Activated CD4-positive, alpha-beta T cell treated with anti-CD3 and anti-CD28 coated beads, Interleukin-2, amount 50 U/mL, for 24 hours (primary cell): ENCODE measurements at places on chromosomes 16 and 17.

GRCh38 chr16:29868396-29869009 lies 5.5 kb upstream of the CDIPT start:
- DNase-seq, result no peak

DNA sequence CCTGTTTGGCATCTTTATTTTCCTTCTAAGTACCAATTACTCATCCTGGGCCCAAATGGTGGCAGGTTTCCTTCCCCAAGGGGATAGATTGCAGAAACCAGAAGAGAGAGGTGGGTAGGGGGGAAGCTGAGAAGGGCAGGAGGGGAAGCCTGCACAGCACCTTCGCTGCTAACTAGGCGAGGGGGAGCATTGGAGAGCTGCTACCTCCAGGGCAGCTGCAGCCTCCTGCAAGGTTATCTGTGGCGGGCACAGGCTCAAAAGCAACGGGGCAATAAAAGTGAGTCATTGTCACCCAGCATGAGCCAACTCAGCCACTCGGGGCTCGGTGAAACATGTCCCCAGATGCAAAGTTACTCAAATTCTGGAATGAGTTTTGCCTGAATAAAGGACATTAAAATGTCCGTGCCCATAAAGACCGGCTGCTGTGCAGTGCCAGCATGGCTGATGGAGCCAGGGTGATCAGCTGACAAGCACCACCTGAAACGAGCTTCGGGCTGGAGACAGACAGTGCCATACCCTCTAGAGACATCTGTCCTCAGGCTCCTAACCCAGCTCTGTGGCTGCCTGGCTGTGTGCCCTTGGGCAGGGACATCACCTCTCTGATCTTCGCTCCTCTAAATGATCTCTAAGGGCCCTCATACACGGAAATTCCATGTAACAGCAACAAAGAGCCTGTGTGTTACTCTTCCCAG lies 68.1 kb upstream of the GRIN2A start:
- DNase-seq, result no peak

DNA sequence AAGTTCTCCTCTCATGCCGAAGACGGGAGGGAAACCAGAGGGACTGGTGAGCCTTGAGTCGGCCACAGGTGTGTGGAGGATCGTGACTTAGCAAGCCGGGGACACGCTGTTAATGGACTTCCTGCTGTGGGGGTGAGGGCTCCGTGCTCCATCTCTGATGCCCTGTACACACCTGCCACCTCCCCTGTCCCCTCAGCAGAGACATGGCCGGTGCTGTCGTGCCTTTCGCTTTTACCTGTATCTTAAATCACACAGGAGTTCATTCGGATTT lies 75.9 kb upstream of the ZNF750 start:
- DNase-seq, result no peak

DNA sequence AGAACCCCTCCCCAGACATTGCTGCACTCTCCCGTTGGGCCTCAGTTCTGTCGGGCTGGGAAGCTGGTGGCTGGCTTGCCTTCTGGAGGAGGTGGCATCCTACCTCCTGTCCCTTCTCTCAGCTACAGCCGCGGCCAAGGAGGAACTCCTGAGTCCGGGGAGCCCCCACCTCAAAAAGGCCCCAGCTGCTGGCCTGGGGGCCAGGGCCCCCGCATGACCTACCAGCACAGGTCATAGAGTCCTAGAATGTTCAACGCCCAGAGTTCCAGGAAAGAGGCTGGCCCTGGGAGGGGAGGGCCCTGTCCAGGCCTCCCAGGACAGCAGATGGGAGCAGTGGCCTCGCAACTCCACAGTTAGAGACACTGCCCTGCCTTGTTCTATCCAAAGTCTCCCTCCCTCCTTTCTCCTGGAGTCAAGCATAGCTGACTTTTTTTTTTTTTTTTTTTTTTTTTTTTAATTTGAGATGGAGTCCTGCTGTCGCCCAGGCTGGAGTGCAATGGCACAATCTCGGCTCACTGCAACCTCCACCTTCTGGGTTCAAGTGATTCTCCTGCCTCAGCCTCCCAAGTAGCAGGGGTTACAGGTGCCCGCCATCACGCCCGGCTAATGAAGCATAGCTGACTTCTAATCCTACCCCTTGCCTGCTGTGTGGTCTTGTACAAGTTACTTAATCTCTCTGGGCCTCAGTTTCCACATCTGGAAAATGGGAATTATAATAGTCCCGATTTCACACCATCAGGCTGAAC lies 7.1 kb downstream of the CARHSP1 start:
- DNase-seq, result no peak

DNA sequence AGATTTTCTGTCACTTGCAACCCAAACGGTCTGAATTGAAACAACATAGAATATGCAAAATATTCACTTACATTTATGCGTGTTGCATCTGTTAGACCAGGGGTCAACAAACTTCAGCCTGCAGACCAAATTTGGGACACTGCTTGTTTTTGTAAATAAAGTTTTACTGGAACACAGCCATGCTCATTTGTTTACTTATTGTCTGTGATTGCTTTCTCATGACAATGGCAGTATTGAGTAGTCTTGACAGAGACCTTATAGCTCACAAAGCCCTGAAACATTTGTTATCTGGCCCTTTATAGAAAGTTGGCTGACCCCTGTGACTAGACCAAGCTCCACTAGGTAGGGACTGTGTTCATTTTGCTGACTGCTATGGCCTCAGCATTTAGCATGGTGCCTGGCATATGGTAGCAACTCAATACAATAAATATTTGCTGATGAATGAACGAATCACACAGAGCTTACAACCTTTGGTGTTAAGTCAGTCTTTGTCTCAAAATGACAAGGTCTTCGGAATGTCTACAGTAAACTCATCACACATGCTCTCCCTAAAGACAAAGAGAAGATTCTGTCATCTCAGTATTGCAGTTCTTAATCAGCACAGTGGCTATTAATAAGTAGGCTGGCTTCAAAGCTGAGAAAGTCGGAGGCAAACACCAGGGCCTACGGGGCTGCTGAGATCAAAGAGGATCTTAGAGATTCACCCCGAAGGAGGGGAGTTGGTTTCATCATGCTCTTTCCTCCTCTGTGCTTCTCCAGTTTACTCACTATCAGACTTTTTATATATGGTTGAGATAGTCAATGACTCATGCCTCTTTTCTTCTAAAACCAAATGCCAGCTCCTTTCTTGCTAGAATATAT lies 95.2 kb upstream of the AXIN2 start:
- DNase-seq, result no peak

GRCh38 chr17:38926293-38927070 lies 1.1 kb downstream of the LASP1NB start:
- DNase-seq, result no peak

DNA sequence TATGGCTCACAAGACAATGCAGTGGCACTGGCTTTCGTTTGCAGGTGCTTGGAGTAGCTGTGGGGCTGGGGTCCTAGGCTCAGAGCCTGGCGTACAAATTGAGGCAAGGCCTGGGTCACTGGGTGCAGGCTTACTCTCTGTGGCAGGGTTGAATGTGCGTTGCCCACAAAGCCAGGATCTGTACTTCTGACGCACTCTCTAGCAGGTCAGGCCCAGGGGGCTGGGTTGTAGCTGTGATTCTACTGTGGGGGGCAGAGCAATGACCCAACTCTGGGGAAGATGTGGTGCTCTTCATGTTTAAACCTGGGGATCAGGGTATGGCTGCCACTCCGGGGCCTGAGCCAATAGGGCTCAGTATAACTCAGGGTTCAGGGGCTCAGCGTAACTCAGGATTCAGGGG lies 6.4 kb upstream of the PRSS21 start:
- no peak for DNase-seq

DNA sequence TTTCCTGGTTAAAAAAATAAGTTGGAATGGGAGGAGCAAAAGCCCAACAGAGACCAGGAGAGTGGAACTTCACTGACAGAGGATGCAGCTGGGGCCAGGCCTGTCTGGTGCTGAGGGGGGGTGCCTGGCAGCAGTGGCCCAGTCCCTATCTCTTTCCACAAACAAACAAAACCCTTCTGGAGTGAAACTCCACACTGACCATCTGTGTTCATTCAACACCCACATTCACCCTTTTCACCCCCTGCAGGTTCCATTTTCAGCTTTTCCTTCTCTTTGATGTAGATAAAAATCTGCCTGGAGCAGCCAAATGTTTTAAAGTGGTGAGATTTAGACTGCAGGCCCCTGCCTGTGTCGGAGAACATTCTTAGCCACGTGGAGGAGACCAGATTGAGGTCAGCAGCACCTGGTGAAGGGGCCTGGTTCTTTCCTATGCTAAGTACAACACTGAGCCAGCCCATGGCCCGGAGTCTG lies 161.4 kb upstream of the CDH11 start:
- DNase-seq, result no peak

DNA sequence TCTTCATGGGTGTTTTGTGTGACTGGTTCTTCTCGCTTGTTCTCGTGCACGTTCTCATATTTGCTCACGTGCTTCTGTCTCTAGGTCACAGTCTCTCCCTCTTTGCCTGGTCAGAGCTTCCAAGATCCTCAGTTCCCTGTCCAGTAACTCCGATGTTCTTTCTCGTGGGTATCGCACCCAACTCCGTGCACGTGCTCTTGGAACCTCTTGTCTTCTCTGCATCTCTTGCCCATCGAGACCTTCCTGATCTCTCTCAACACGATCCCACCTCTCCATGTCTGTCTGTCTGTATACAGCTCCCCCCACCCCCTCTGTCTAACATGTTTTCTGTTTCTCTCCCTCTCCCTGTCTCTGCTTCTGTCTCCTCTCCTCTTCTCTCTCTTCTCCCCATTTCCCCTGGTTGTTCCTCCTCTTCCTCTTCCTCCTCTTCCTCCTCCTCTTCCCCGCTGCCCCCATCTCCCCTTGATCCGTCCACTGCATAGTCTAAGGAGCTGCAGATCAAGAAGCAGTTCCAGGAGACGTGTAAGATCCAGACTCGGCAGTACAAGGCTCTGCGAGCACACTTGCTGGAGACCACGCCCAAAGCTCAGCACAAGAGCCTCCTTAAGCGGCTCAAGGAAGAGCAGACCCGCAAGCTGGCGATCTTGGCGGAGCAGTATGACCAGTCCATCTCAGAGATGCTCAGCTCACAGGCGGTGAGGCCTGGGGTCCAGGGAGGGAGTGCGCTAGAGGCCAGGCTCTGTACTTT lies 6.1 kb downstream of the HIRIP3 start:
- DNase-seq, result no peak

DNA sequence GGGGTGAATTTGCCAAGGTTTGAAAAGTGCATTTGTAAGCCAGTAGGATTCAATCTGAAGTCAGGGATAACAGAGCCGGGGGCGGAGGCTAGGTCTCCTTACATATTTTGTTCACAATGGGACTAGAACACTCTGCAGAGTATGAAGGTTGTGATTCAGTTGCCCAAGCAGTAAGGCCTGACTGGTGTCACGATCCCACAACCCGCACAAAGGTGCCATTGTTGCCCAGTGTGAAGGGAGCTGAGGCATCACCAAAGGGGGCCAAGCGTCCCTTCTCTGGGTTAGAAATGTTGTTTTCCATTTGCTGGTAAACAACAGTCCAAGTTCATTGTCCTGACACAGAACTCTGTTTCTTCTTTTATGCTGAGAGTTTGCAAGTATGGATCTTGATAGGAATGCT lies 471.8 kb downstream of the MAF start:
- DNase-seq, result no peak
